Non-pigmented ciliary epithelial cell (primary cell): ENCODE measurements at places on chromosomes 12 and 14.

GRCh38 chr14:92686900-92687427 is 61.5 kb downstream of the LGMN start:
- DNase-seq: no peak

DNA sequence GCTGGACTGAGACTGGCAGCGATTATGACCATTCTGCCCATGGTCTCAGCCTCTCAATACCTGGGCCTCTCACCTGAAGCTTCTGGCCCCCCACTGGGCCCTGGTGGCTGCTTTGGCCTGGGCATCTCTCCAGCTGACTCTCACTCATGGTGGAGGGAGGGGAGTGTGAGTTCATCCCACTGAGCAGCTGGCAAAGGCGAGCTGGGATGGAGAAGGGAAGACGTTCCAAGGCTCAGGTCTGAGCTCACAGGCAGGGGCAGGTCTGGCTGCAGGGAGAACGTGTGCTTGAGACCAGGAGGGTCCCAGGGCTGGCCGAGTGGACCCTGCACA is 103.5 kb downstream of the TMEM121 start:
- DNase-seq: no peak

GRCh38 chr12:96261557-96261956 is 67.4 kb downstream of the ELK3 start:
- DNase-seq: no peak

DNA sequence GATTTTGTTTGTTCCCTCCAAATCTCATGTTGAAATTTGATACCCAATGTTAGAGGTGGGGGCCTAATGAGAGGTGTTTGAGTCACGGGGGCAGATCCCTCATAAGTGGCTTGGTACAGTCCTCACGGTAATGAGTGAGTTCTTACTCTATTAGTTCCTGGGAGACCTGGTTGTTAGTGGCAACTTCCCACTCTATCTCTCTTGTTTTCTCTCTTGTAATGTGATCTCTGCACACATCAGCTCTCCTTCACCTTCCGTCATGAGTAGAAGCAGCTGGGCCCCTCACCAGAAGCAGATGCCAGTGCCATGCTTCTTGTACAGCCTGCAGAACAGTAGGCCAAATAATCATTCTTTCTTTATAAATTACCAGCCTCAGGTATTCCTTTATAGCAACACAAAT is 29.6 kb upstream of the KCNK10 start:
- DNase-seq: no peak

DNA sequence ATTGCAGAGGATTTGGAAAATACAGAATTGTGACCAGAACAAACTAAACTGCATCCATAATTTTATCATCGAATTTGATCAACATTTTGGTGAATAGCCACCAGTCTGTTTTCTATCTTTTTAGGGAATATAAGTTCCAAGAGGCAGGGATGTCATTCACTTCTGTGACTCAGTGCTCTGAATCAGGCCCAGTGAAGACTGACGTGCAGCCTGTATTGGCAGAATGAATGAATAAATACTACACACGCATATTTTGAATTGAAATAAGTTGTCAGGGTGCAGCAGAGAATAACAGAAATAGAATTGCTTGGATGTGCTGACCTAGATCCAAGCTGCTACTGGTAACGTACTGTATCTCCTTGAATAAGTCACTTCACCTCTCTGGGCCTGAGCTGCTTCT is 1.3 kb upstream of the EMP1 start:
- no peak for DNase-seq

DNA sequence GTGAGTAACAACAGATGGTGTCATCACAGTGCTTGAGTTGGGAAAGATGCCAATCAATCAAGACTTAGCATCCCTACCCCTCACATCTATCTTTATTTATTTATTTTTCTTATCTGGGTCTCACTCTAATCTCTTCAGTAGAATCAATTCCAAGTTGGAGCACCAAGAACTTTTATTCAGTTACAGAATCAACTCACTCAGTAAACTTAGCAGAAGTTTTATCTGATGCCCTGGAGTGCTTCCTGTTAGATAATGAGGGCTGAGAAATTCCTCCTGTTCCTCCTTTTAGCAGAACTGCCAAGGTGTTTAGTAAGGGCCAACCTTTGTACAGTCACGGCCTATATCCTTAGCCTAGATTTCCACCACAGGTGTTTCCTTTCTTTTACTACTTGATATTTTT is 11.3 kb upstream of the SLC5A8 start:
- no peak for DNase-seq

GRCh38 chr12:52715416-52715815 is 12.1 kb upstream of the KRT77 start:
- no peak for DNase-seq

GRCh38 chr14:58752289-58752688 is 114.5 kb downstream of the DACT1 start:
- no peak for DNase-seq

DNA sequence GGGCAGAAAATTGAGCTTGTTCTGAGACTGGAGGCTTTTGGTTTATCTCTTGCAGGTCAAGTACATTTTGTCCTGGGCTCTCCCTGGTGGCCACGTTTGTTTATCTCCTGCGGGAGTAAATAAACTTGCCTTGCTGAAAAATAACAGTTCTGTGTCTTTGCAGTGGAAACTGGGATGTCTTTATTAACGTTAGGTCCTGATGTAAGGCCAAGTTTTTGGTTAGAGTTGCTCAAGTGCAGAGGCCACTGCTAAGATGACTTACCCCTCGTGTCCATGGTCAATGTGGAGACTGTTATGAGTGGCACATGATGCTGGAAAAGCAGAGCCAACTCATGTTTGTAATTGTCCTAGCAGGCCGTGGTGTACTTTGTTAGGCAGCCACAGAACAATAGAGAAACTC is 3.8 kb downstream of the PTPN11 start:
- no peak for DNase-seq

DNA sequence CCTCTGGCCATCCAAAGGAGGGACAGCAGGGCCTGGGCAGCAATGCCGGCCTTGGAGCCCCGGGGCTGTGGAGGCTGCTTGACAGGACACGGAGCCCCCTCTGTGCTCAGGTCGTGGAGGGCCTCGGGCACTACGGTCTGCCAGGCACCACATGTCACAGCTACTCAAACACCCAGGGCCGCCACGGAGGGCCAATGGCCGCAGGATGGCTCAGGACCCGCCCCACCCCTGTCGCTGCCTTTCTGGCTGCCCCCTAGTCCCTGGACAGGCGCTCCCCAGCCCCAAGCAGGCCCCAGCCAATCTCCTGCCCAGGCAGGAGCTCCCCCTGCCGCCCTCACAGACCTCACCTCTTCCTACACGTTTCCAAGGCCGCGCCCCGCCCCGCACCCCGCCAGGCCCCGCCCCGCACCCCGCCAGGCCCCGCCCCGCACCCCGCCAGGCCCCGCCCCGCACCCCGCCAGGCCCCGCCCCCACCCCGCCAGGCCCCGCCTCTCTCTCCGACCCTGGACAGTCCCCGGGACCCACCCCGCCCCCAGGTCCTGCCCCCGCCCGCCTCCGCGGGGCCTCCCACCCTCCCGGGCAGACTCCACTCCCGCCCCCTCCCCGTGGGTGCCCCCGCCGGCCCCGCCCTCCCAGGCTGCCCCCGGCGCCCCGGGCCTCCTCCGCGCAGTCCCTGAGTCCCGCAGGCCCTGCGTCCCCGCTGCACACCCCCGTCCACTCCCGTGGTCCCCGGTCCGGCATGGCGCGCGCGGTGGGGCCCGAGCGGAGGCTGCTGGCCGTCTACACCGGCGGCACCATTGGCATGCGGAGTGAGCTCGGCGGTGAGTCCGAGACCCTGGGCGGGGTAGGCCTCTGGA is at the start of gene ASPG:
Gene ASPG (plus strand): TSS at position 669 of the 857 bp plus-strand sequence. CDS start 71 bp downstream, at position 740.
- no peak for DNase-seq

DNA sequence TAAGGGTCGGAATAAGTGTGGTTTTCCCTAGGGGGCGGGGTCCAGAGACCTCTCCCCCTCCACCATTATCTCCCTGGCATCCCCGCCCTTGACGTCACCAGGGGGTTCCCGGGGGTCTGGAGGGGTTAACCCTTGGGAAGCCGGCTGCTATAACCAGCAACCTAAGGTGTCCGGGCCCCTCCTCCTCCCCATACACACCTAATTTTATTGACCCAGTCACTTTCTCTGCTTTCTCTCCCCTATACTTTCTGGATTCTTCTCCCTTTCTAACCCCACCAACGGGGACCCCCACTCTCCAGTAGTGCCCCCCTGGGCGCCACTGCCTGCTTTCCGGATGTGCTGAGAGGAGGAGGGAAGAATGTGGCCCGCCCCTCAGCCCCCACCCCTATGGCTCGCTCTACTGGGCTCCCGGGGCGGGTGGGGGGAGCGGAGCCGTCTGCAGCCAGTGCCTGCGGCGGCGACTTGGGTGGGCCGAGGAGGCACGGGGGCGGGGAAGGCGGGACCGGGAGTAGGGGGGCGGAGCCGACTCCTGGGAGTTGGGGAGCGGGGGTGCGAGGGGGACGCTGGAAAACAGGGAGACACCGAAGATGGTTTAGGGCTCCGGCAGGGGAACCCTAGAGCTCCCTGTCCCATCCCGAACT is 1.8 kb downstream of the GLI1 start:
- no peak for DNase-seq

- peak; percentile 20 for DNase-seq
These were observed 250.5 kb upstream of the PELI2 start for GRCh38 chr14:55867719-55868118.

DNA sequence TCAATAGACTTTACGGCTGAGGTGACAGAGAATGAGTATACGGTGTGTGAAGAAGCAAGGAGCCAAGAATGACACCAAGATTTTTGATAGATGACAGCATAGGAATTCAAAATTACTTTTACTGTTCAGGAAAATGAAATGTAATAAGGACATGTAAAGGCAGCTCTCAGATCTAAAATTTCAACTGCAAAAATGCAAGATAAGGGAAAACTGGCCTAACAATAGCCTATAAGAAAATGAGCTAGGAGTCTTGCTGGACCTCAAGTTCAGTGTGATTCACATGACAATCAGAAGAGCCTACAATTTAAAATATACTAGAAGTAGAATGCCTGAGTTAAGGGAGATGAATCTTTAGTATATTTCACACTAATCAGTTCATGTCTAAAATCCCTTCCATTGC is 102.0 kb downstream of the RPS29 start:
- DNase-seq: no peak

DNA sequence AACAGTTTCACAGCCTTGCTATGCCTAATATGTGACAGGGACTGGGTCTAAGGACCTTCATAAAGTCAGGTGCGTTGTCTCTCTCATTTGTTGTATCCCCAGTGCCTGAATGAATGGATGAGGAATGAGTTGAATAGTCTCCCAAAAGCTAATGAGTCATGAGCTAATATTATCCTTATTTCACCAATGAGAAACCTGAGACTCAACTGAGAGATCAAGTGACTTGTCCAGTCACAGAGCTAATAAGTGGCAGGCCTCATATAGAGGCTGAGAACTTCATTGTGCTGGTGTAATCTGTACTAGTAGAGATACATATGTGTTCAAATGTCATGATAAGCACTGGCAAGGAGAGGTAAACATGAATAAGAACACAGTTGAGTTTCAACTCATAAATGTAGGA is 612.4 kb downstream of the NRXN3 start:
- DNase-seq: no peak

- peak; percentile 14 for DNase-seq
These were observed 42.1 kb upstream of the LGR5 start for GRCh38 chr12:71397433-71397954.

GRCh38 chr12:75852143-75852542 is 179.4 kb downstream of the PHLDA1 start:
- DNase-seq: no peak

GRCh38 chr12:79402606-79403005 is 288.2 kb downstream of the PAWR start:
- no peak for DNase-seq

DNA sequence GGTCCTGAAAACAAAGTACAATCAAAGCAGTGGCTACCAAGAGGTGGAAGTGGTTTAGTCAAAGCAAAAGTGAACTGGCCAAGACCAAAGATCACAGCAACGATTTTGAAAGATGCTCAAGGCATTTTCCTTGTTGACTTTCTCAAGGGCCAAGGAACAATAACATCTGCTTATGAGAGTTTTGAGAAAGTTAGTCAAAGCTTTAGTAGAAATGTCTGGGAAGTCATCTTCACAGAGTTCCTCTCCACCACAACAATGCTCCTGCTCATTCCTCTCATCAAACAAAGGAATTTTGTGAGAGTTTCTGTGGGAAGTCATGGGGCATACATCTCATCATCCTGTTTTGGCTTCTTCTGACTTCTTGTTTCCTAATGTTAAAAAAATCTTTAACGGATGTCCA is 80.1 kb downstream of the PLEKHA5 start:
- DNase-seq: no peak

DNA sequence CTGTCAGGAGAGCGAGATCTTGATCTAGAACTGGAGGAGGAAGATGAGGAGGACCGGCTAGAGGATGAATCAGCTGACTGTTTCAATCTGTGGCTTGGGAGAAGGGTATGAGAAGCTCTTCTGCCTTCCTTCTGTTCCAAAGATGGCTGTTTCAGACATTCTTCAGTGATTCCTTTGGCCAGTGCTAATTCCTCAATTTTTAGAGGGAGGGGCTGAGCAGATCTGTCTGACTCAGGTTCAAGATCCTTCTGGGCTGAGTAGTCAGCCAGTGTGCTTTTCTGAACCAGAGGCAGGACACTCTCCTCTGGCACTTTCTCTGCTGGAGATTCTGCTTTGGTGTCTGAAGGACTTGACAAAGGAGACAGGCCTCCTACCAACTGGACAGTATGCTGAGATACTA is 15.2 kb downstream of the ACIN1 start:
- no peak for DNase-seq
